A549 treated with dexamethasone at 1 μM for 4 hours (cell line): ENCODE measurements at places on chromosomes 16 and 17. TPM values are rescaled to one million over a fixed set of nuclear protein-coding genes. Genes with fewer than 3 reads are reported as not detected.

Gene ERN2
- total RNA-seq = not detected in 5 replicates

Gene PSKH1
- 10.6 to 16.1 TPM (median 14.7 TPM) in 5 replicates for total RNA-seq

Gene CDH16
- 7.7 to 11.6 TPM (median 9.9 TPM) in 5 replicates for total RNA-seq

Gene NACA2
- 0.13 TPM in 1 of 5 replicates, not detected in the others for total RNA-seq

Gene GAS7
- total RNA-seq = 0.38 to 0.73 TPM (median 0.61 TPM) in 5 replicates

Gene BICDL2
- total RNA-seq = 0.02 TPM in 1 of 5 replicates, not detected in the others

Gene IGSF6
- not detected in 5 replicates for total RNA-seq

Gene DHRS7C
- total RNA-seq = not detected in 5 replicates

Gene KRT40
- not detected in 5 replicates for total RNA-seq

Gene HOXB13
- total RNA-seq = 1.6 to 2.3 TPM (median 2.0 TPM) in 5 replicates
